ENCODE measurements at places on chromosomes 5 and 9. TPM values are rescaled to one million over a fixed set of nuclear protein-coding genes. Genes with fewer than 3 reads are reported as not detected.

Gene PDE8B
- 0.56 TPM for total RNA-seq

Gene TMEM215
- not detected for total RNA-seq

Gene GABRA1
- total RNA-seq: not detected

Gene CCIN
- total RNA-seq: 1.7 TPM

Gene CETN3
- total RNA-seq: 16.3 TPM

Gene IFNA13
- total RNA-seq: not detected

Gene IPO11
- 44.5 TPM for total RNA-seq

Gene OR1J1
- total RNA-seq: not detected

Gene PCDHA1
- not detected for total RNA-seq

Gene EQTN
- total RNA-seq: not detected

Gene IL3
- not detected for total RNA-seq

Gene SH3TC2
- 4.4 TPM for total RNA-seq

Gene CCDC183
- total RNA-seq: under 0.01 TPM

Gene OR1J2
- not detected for total RNA-seq

Gene ENTREP1
- total RNA-seq: 0.38 TPM

Gene HRCT1
- 0.58 TPM for total RNA-seq

Gene PCDHGA6
- total RNA-seq: 3.1 TPM

Gene CXCL14
- total RNA-seq: under 0.01 TPM

Gene SIT1
- total RNA-seq: not detected

Gene TRIP13
- total RNA-seq: 73.8 TPM

Gene PITX1
- total RNA-seq: 0.38 TPM

Gene WWC1
- total RNA-seq: 7.7 TPM

Gene SGCD
- total RNA-seq: 0.85 TPM

Gene IGFBPL1
- under 0.01 TPM for total RNA-seq

Gene RETREG1
- 0.38 TPM for total RNA-seq

Gene PTGES
- 9.0 TPM for total RNA-seq

Gene PPP6C
- total RNA-seq: 13.0 TPM

Gene BTNL8
- not detected for total RNA-seq

Gene ANP32B
- total RNA-seq: 14.4 TPM

Gene POU5F2
- 0.85 TPM for total RNA-seq

Gene OBP2B
- total RNA-seq: not detected

Gene FBP2
- total RNA-seq: not detected

Gene PCDHAC2
- total RNA-seq: 0.19 TPM

Gene CCDC192
- total RNA-seq: not detected

Gene SHISAL2B
- total RNA-seq: not detected

Gene WNT8A
- total RNA-seq: not detected

Gene TNC
- 35.2 TPM for total RNA-seq

Gene PCDHA9
- under 0.01 TPM for total RNA-seq

Gene FANCC
- total RNA-seq: 5.4 TPM

Gene NUP214
- 8.7 TPM for total RNA-seq
